GM23248 (cell line): ENCODE measurements at places on chromosomes 4 and X. TPM values are rescaled to one million over a fixed set of nuclear protein-coding genes. Genes with fewer than 3 reads are reported as not detected.

The MAGEE1 gene
- total RNA-seq: 0.86 and 1.1 TPM in 2 replicates

The PFKFB1 gene
- not detected in 2 replicates for total RNA-seq

The CENPU gene
- 8.5 and 13.4 TPM in 2 replicates for total RNA-seq

The TLR3 gene
- total RNA-seq: 0.38 and 0.54 TPM in 2 replicates

The ZFX gene
- 24.1 and 26.7 TPM in 2 replicates for total RNA-seq

- DNase-seq: no peak
These were observed 196.8 kb upstream of the FSTL5 start for GRCh38 chr4:162360369-162361149.

GRCh38 chr4:7558436-7558835 is 123.7 kb upstream of the PSAPL1 start:
- no peak for DNase-seq

GRCh38 chr4:66943112-66943511 is 602.2 kb downstream of the CENPC start:
- no peak for DNase-seq

- DNase-seq: no peak
These were observed 11.9 kb downstream of the SMIM31 start for GRCh38 chr4:164765833-164766232.

DNA sequence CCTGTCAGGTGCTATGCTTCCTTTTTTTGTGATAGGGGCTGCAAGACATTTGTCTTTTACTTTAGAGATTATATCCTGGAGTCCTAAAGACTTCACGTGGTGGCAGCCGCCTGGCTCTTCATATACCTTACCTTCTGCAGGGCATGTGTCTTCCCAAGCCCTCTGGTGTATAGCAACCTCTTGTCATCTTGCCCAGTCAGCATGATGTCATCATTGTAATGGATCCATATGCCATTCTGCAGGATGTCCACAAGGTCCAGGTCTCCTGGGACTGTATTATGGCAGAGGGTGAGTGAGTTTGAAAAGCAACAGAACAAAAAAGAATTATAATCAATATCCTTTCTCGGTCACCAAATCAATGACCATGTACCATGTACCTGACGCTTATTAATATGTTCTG is 82.2 kb upstream of the SCOC start:
- peak; percentile 46 for DNase-seq

DNA sequence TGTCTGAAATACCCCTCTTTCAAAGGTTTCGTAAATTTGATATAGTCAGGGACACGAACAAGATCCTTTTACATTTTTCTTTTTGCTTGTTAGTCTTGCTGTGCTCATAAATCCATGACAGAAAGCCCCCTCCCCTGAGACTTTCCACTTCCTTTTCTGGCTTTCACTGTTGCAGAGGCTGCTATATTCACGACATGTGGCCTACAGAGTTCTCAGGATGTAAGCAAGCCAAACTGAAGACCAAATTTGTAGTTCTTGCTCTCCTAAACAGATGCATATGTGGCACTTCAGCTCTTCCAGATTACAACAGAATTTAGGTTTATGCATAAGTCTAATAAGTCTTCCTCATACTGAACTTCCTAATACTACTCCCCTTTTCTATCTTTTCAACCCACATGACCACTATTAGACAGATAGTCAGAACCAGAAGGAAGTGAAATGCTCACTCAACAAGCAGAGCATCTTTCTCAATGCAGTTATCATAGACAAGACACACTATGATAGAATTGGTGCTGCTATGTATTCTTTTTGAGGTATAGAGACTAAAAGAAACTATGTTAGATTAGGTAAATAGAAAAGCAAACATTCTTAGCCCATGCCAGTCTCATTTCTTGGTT is 15.0 kb downstream of the BTK start:
- DNase-seq: no peak

DNA sequence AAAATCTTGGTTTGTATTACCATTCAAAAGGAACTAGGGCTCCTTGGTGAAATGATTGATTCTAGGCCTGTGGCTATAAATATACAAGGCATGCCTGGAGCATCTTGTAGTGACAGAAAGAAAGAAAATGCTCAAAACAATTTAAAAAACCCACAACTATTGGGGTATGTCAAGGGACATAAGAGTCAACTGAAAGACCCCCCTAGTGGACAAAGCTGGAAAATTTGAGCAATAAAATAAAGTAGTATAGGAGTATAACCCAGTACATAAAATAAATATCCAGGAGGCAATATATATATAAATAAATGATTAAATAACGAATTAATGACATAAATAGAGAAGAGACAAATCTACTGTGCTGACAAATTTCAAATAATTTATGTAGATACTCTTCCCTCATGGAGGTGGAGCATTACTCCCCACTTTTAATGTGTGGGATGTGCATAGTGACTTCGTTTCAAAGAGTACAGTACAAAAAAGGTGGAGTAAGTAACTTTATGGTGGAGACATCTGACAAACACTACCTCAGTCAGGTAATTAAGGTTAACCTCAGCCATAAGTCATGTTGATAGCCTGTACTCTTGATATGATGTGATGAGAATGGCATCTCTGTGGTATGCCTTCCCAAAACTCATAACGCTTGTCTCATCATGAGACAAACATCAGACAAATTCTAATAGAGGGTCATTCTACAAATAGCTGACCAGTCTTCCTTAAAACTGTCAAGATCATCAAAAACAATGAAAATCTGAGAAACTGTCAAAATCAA is 185.0 kb upstream of the GLRA2 start:
- no peak for DNase-seq

- peak; percentile 71 for DNase-seq
These were observed 565 bp downstream of the MOB1B start for GRCh38 chr4:70902577-70903290.
